ENCODE measurements at places on chromosomes 13 and 19. TPM values are rescaled to one million over a fixed set of nuclear protein-coding genes. Genes with fewer than 3 reads are reported as not detected.

WDR62 gene
- 1.0 TPM for polyA plus RNA-seq

MAP2K7 gene
- 7.5 TPM for polyA plus RNA-seq

FUZ gene
- 7.6 TPM for polyA plus RNA-seq

LCP1 gene
- polyA plus RNA-seq, result 27.4 TPM

KIR2DL4 gene
- not detected for polyA plus RNA-seq

NLRP5 gene
- polyA plus RNA-seq, result not detected

KIR2DL3 gene
- not detected for polyA plus RNA-seq

IRS2 gene
- 12.8 TPM for polyA plus RNA-seq

DNA sequence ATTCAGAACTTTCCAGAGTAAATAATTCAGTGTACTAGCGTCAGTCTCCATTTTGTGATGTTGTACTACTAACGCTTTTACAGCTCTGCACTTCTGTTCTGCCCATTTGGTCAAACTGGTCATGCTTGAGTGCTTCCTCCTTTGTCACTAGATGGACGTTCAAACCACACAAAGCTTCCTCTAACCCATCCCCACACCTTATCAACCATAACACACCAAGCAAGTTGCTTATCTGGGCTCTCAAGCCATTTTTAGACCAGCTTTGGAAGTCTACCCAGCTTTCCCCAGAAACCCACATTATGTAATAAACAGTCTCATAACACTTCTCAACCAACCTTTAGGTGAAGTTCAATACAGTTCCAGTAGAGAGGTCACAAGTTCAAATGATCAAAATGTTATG, 2.3 kb upstream of the ZNF347 start:
- DNase-seq, result no peak

- DNase-seq, result no peak
Observed at GRCh38 chr19:45403272-45403671, 1.6 kb downstream of the PPP1R13L start.

DNA sequence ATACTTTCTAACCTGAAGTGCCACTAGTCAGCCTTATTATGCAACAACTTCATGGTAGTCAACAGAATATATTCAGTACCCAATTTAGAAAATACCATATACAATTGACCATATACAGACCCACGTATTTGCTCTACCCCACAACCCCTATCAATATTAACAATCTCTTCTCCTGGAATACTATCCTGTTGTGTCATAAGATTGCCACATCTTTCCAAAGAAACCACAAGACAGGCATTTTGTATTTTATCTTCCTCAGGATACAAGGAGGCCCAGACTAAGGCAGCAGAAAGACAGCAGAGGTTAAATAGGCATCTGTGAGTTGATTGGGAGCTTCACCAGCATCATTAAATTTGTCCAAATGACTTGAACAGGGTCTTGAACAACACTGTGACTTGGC, 4.5 kb downstream of the SPART start:
- DNase-seq, result no peak

- no peak for DNase-seq
Observed at GRCh38 chr19:15418231-15418578, 583 bp downstream of the AKAP8L start.

GRCh38 chr13:49066856-49067255, 91.1 kb downstream of the FNDC3A start:
- no peak for DNase-seq

- no peak for DNase-seq
Observed at GRCh38 chr13:76245211-76245610, 609.1 kb downstream of the LMO7 start.

DNA sequence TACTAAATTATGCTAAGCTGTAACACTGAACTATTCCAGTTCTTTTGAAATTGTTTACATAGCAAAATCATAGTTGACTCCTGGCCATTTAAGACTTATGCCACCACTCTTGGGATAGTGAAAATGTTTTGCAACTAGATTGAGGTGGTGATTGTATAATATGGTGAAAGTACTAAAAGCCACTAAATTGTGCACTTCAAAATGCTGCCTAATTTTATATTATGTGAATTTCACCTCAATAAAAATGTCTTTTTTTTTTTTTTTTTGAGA, 5.0 kb upstream of the SAE1 start:
- no peak for DNase-seq

DNA sequence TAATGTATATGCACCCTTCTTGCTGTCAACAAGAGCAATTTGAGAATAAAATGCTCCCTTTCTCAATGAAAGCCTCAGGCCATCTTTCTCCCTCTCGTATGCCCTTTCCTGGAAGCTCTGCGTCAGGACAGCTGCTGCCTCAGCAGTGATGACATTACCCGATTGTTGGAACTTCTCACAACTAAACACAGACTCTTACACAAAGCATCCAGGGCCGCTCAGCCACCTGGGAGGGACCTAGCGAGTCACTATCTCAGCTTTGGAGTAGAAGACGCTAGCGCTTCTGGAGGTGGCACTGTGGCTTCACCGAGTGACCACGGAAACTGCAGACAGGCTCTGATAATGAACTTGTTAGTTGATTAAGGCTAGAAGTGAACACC, 153.2 kb upstream of the SOX1 start:
- DNase-seq, result no peak

- DNase-seq, result no peak
Observed at GRCh38 chr13:99548448-99548847, 47.2 kb downstream of the TM9SF2 start.

GRCh38 chr13:44833139-44833538, 156.1 kb downstream of the NUFIP1 start:
- no peak for DNase-seq

DNA sequence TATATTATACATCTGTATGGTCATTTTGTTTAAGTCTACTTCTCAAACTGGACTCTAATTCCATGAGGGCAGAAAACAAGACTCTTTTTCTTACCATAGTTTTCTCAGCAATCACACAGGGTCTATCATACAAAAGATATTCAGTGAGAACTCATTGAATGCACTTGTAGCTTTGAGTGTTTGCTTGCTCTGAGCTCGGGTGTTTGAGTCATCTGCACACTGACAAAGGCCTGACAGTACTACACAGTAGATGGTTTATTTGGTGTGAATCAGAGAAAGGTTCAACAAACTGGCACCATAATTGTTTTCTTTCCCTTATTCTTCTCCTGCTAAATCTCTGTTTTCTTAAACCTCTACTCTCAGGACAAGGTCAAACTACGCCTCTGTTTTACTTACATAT, 586.4 kb downstream of the LMO7 start:
- DNase-seq, result no peak

DNA sequence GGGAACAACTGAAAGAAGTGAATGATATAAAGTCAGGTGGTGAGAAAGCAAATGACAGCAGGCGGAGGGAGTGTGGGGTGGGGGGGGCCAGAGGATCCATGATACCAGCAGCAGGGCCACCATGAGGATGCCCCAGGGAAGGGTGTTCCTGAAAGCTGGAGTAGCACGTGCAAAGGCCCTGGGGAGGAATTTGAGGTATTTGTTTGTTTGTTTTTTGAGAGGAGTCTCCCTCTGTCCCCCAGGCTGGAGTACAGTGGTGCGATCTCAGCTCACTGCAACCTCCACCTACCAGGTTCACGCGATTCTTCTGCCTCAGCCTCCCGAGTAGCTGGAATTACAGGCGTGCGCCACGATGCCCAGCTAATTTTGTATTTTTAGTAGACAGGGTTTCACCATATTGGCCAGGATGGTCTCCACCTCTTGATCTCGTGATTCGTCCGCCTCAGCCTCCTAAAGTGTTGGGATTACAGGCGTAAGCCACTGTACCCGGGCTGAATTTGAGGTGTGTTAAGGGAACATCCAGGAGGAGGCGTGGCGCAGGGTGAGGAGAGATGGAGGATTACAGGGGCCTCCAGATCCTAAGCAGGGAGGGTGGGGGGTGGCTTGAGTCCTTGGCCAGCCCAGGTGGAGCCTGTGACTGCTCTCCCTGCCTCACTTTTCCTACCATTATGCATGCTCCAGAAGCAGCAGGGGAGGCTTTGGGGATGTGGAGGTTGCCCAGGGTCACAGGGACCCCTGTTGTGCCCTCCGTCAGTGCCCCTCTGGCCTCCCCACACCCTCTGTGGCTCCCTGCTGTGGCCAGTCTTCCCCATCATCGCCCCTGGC, 12.4 kb upstream of the JUND start:
- DNase-seq, result no peak

DNA sequence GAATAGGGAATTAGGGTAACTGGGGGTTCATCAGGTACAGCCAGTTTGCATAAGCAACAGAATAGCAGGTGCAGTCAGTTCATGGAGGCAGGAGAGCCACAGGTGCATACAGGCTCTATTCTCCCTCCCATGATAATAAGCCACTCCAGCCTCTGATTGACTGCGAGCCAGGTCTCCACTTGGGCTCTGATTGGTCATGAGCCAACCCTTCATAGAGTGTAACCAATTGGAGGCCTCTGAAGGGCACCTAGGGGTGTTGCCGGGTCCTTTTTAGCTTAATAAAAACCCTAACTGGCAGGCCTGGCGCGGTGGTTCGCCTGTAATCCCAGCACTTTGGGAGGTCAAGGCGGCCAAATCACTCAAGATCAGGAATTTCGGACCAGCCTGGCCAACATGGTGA, 8.7 kb upstream of the CKM start:
- no peak for DNase-seq

- no peak for DNase-seq
Observed at GRCh38 chr19:31979362-31979761, 366.0 kb upstream of the ZNF507 start.

GRCh38 chr19:30252214-30252613, 120.0 kb upstream of the ZNF536 start:
- no peak for DNase-seq

DNA sequence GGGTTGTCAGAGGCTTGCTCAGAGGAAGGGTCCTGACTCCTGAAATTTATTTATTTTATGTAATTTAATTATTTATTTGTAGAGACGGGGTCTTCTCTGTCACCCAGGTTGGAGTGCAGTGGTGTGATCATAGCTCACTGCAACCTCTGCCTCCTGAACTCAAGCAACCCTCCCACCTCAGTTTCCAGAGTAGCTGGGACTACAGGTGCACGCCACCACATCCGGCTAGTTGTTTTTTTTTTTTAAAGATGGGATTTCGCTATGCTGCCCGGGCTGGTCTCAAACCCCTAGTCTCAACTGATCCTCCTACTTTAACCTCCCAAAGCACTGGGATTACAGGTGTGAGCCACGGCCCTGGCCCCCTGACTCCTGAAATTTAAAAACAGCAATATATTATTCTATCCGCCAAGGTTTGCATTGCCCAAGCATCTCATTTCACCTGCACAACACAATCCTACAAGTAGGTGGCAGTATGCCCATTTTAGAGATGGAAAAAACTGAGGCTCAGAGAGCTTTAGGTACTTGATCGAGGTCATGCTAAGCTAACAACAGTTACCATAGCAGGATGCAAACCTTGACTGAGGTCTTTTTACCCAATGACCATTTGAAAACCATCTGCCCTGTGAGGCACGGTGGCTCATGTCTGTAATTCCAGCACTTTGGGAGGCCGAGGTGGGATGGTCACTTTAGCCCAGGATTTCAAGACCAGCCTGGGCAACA, 18.1 kb downstream of the ARHGEF18 start:
- DNase-seq, result no peak

- DNase-seq, result no peak
Observed at GRCh38 chr13:44542361-44542760, 33.8 kb downstream of the TSC22D1 start.

Data from adrenal gland (tissue), 19 donors.